Fibroblast of pulmonary artery (primary cell): ENCODE measurements at places on chromosomes 4 and X.

- DNase-seq = peak; percentile 54
These were observed 1.0 kb downstream of the PGRMC2 start for GRCh38 chr4:128286474-128287058.

DNA sequence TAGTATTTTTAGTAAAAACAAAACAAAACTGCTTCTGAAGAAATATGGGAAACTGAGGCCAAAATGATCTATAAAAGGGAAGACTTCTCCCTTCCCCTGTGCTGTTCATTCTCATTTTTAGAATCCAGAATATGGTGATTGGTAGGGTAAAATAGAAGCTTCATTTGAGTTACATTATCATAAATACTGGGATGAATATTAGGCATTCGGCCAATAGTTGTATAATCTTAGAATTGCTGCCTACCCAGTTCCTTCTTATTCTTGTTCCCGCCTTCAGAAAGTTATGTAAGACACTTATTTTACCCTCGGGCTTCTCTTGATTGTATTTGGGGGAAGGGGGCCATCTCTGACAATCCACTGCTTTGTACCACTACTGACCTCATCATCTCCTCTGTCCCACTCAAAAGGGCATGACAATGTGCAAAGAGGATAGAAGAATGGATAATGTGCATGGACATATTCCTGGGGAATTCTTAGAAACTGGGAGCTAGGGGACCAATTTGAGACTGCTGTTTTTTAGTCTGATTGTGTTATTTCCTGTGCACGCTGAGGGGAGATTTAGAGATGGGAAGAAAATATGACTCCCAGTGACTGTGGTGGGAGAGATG lies 588 bp downstream of the ART3 start:
- no peak for DNase-seq

DNA sequence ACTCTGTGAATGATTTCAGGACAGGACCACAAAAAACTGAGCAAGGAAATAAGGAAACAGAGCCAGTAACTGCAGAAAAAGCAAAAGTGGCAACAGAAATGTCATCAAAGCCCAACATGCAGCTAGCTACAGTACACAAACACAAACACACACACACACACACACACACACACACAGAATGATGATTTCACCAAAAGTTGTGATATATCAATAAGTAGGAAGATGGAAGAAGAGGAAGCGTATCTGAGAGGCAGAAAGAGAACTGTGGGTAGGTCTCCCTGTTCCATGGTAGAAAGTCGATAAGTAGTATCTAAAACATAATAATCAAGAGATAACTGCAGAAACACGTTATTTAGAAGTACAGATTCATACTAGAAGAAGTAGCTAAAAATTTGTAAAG lies 148.3 kb downstream of the MGST2 start:
- no peak for DNase-seq

GRCh38 chr4:27318740-27319139 lies 458.1 kb downstream of the STIM2 start:
- peak; percentile 35 for DNase-seq

DNA sequence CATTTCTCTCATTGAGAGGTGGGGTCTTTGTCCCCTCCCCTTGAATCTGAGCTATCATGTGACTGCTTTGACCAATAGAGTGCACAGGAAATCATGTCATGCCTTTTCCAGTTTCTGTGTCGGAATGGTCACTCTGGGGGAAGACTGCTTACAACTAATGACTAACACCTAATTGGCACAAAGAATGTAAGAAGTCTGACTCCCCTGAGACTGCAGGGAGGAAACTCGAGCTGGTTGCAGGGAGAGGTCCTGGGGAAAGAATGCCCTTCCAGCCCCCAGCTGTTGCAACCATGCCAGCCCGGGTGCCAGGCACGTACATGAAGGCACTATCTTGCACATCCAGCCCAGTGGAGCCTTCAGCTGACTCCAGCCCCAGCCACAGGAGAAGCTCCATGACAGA lies 254.2 kb downstream of the DHX15 start:
- no peak for DNase-seq

DNA sequence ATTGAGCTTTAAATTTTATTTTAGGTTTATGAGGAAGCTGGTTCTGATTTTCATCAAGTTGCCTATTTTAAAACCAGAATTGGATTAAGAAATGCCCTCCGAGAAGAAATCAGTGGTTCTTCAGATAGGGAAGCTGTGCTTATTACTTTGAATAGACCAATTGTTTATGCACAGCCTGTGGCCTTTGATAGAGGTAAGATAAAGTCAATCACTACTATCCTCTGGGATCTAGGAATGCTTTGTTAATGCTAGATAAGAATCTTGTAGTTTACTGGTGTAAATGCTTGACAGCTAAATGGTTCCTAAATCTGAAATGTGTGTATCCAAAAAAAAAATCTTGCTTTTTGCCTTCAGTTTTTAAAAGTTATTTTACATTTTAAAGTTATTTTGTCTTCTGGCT lies 73.0 kb upstream of the ADAD1 start:
- DNase-seq = no peak

DNA sequence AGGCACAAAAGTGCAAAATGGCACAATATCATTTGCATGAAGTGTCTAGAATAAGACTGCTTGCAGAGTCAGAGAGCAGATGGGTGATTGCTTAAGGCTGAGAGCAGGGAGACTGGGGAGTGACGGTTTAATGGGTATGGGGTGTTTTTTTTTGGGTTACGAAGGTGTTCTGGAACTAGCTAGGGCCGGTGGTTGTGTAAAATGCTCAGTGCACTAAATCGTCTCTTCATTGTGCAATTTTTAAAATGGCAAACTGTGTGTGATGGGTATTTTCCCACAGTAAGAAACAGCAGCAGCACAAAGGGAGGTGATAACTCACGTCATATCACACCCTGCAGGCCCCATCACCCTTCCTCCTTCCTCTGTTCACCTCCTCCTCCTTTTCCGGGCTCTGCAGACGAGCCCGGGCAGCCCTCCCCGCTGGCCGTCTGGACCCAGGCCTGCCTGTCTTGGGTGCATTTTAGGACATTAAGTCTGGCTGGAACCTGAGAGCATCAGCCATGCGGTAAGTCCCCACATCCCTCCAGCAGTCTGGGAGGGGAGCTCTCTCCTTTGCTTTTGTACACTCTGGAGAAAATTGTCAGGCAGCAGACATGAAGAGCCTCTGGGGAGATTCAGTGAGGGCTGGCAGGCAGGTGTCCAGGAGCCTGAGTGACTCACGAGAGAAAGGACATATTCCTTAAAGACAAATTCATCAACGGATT lies 42.7 kb downstream of the ASMT start:
- peak; percentile 76 for DNase-seq

- peak; percentile 54 for DNase-seq
These were observed 121.9 kb downstream of the PALLD start for GRCh38 chr4:168618577-168619265.

DNA sequence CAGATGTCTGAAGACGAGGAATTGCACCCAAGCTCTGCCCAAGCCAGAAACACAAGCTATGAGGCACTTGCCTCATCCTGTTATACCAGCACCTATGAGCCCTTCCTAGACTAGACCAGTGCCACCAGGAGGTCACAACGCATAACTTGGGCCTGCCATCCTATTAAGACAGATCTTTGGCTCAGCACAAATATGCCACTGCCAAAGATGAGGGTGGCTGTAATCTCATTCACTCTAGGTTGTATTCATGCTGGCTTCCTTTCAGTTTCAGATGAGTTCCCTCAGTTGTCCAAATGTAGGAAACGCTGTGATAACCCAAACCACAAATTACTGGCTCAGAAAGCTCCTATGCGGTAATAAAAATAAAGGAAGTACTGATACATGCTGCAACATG lies 76.5 kb upstream of the CITED1 start:
- peak; percentile 28 for DNase-seq

DNA sequence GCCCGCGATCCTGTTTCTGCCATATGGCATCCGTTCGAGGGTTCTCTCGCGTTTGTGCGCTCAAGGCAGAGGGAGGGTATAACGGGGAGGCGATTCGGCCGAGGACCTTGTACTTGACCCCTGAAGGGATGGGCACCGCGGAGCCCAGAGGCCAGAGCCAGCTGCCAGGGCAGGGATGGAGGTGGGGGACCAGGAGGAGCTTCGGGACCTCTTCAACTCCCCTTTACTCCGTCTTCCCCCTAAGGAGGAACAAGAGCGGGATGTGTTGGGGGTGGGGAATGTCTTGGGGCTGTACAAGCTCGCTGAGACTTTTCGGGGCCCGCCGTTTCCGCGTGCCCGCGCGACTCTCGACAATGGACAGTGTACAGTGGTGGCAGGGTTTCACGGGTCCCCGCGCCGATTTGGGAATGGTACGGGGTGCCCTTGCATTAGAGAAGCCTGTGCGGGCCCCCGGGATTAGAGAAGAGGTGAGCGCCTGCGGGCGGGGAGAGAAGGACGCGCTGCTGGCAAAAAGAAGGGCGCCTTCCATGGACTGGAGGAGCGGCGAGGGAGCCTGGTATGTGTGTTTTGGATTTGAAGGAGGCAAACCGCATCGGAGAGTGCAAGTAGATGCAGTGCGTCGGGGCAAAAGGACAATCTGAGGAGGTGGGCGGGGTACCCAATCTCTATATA lies 760 bp downstream of the UGT8 start:
- DNase-seq = no peak

DNA sequence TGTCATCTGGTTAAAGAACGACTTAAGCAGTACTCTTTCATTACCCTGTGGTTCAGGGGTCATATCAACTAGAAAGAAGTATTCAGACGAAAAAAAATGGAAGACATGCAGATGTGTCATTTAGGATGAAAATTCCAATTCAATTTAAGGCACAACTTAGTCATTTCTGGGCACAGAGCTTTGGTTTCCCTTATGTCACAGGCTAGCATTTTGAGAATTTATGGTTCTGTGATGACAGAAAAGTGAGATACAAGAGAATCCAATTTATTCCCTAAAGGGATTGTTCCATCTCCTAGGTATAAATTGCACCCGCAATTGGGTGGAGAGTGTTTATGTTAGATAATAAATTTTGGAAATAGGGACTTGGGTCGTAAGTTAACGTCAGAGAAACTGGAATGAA lies 306.6 kb downstream of the STK32B start:
- DNase-seq = no peak

GRCh38 chr4:118351851-118352827 lies 664 bp downstream of the PRSS12 start:
- DNase-seq = peak; percentile 13

DNA sequence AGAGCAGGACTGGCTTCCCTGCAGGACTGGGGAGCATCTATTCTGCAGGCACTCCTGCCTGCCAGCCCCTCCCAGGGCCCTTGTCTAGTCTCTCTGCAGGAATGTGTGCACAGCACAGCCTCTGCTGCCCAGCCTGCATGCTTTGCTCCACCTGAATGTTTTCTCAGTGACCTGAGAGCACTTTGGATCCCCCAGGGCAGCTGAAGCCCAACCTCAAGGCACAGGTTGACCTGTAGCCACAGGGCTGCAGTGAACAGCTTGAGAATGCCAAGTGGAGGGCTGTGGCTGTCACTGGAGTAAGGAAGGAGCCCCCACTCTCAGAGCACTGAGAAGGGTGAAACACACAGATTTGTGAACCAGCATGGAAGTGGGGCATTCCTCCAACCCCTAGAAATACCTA lies 760.2 kb downstream of the STIM2 start:
- DNase-seq = no peak

GRCh38 chr4:66629927-66630326 lies 915.4 kb downstream of the CENPC start:
- DNase-seq = no peak

DNA sequence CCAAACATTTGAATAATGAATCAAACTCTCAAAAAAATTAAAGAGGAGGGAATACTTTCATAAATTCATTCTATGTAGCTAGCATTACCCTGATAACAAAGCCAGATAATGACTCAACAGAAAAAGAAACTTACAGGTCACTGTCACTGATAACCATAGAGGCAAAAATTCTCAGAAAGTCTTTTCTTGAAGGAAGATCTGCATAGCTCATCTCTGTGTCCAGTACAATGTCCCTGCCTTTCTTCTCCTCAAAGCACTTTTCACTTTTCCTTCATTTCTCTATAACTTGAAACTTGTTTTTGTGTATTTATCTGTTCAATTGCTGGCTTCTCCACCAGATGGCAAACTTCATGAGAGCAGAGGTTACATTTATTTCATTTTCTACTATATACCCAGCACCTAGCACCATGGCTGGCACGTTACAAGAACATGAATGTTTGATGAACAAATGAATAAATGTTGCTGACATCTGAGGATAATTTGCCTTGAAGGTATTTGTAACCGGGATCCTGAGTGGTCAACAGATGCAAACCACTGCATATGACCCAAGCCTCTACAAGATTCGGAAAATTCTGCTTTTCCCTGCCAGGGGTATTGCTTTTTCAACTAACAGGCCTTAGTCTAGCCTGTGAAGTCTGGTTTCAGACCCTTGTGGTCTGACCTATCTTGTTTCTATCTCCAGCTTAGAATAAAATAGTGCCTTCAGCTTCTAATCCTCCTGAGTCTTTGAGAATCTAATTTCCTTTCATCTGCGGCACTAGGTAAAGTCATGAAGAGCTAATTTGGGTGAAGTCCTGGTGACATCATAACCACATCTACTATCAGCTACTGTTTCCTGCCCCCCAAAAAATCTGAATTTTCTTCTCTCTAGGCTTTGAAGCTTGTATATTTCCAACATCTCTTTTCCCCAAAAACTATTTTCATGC lies 52.5 kb upstream of the ANTXR2 start:
- DNase-seq = peak; percentile 55

GRCh38 chr4:3445111-3445820 lies 3.5 kb downstream of the HGFAC start:
- no peak for DNase-seq

GRCh38 chr4:81021142-81021944 lies 9.2 kb upstream of the BMP3 start:
- DNase-seq = no peak

DNA sequence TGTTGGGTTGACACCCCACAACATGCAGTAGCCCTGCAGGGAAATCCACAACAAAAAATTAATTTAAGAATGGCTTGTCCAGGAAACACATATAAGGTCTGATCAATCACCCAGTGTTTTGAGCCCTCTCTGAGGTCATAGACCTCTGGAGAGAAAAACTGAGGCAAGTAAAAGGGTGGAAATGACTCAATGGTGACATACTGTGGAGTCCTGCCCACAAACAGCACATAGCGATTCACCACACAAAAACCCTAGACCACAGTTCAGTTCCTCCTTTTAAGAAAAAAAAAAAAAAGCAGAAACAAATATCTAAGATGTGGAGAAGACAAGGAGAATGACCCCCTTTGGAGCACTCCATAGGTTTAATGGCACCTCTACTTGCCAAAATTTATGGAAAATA lies 2691.0 kb downstream of the PCDH7 start:
- peak; percentile 29 for DNase-seq

DNA sequence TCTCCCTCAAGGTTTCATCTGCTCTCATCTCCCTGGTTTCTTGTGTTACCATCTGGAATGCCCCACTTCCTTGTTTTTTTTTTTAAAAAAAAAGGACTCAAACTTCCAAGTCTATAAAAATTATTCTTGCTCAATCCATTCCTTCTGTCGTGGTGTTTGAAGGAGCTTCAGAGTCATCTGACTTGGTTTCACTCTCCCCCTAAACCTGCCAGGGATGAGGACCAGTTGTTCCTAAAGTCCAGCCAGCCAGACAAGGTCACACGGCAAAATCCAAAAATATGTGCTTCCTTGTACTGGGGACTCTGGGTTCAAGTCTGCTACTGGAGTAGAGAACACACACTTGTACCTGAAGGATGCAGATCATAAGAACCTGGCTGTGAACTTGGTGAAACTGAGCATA lies 84.5 kb upstream of the GPM6B start:
- DNase-seq = no peak

- peak; percentile 51 for DNase-seq
These were observed 292.6 kb upstream of the KLF3 start for GRCh38 chr4:38371391-38371851.
